ENCODE measurements at places on chromosomes 4 and X.

- no peak for DNase-seq
Measured at GRCh38 chr4:98399915-98400314, 138.7 kb downstream of the RAP1GDS1 start.

DNA sequence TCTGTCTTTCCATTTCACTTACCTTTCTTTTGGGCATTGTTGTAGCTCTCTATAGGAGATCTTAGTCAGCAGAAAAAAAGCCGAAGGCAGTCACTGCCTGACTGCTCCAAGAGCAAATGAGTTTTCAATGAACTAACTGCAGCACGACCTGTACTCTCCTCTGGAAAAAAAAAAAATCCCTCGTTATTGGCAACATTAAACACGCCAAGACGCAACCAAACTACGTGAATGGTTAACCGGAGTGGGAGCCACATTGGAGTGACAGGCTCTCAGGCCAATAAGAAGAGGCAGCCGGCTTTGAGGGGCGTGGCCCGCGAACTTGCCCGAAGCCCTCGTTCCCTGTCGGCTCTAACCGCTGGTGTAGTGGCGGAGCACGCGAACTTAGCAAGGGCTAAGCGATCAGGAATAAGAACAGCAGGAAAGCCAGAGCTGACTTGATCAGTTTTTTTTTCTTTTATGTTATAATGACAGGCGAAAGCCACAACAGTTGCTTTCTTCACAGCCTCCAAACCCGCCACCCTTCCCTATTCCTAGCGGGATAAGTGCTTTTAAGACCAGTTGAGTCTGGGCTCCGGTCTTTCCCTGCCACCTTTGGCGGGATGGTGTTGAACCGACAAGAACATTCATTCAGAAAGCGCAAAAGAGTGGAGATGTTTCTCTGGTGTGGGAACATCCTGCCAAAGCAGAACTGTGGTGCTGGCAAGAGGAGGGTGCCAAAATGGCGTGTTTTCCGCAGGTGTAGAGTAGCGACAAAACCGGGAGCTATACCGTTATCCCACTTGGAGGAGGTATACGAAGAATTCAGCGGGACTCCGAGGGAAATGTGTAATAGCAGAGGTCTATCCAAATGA lies 80.0 kb downstream of the HMGN5 start:
- DNase-seq, result peak; percentile 72

DNA sequence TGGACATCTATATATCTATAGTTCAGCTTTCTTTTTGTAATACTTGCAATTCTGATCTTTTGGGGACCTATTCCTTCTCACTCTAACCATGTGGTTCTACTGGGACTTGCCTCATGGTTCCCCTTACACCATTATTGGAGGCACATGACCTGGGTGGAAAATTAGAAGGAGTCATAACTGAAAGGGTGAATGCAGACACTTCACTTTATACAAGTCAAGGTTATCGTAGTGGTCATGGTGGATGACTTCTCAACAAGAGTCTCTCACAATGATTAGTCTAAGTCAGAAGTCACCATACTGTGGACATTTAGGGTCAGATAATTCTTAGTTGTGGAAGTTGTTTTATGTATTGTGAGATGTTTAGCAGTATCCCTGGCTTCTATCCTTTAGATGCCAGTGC lies 10.5 kb upstream of the EIF4E start:
- no peak for DNase-seq

- no peak for DNase-seq
Measured at GRCh38 chr4:6449746-6450369, 22.6 kb downstream of the PPP2R2C start.

DNA sequence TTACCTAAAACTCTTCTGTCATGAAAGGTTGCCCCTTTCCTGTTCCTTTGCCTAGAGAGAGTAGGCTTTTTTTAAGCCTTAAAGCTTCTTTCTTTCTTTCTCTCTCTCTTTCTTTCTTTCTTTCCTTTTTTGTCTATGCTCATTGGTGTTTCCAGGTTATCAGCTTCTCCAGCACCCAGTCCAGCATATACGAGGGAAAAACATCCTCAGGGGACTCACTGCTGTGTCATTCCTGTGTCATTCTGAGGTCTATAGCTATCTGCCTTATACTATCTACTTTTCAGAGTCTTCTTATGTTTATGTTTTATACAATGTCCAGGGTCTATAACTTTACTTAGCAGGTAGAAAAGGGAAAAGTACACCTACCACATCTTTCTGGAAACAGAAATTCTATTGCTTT lies 10.5 kb upstream of the USP27X start:
- DNase-seq, result no peak

GRCh38 chr4:83221897-83222441 lies 62.6 kb downstream of the COQ2 start:
- no peak for DNase-seq

- DNase-seq, result no peak
Measured at GRCh38 chr4:47432749-47433148, 30.8 kb downstream of the COMMD8 start.

GRCh38 chr4:138602664-138603063 lies 360.5 kb upstream of the SLC7A11 start:
- DNase-seq, result no peak

DNA sequence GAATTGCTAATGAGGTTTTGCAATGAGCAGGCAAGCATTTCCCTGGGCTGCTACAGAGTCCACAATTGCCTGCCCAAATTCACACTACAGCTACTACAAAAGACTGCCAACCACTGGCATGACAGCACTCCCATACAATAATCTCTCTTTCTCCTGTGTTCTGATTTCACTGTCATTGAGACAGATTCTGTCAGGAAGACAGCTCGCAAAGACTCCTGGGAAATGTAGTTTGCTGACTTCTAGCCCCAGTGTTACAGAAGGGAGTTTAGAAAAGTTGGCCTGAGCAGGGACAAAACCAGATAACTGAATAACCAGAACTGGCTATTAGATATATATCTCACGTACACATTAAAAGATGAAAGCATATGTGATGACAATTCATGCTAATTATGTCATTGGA lies 1231.3 kb upstream of the PRKX start:
- DNase-seq, result no peak
